ENCODE measurements at places on chromosomes 2 and 18.

DNA sequence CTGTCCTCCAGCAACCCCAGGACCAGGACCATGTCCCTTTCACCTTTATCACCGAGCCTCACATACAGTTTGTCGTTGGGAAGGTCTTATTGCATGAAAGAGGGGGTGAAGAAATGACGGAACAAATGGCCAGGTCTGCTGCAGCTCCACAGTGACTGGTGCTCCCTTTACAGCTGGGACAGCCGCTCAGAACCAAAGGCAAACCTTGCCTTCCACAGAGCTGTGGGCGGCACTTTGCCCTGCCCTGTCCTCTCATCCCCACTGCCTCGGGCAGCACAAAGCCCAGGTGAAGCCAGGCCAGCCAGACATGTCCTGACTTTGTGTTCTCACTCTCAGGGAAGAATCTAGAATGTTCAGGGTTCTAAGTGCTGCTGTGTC lies 961 bp downstream of the GPR55 start:
- no peak for DNase-seq

DNA sequence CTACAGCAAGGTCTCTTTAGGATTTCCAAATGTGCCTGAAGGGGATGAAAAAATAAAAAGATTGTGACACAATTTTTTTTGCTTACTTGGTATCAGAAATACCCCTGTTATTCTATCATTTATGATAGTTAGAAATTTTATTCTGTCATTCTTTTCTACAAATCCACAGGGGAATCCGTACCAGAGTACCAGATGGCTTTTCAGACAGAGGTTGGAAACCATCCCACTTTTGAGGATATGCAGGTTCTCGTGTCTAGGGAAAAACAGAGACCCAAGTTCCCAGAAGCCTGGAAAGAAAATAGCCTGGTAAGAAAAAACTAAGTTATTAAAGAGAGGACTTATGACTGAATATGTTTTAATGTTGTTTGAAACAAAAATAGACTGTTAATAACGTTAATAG lies 92.6 kb upstream of the FAM117B start:
- no peak for DNase-seq

GRCh38 chr2:107064750-107065149 lies 178.8 kb upstream of the ST6GAL2 start:
- no peak for DNase-seq

DNA sequence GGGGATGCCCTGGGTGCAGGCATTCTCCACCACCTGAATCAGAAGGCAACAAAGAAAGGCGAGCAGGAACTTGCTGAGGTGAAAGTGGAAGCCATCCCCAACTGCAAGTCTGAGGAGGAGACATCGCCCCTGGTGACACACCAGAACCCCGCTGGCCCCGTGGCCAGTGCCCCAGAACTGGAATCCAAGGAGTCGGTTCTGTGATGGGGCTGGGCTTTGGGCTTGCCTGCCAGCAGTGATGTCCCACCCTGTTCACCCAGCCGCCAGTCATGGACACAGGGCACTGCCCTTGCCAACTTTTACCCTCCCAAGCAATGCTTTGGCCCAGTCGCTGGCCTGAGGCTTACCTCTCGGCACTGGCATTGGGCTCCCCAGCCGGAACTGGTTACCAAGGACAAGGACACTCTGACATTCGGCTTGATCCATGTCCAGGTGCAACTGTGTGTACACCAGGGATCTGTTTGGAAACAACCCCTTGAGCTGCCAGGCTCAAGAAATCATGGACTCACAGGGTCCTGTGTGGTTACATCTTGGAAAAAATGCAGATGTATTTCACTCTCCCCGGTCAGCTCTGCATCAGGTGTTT lies 31.8 kb downstream of the SLC1A4 start:
- no peak for DNase-seq

GRCh38 chr2:29618024-29618423 lies 303.4 kb downstream of the ALK start:
- DNase-seq: no peak

- DNase-seq: peak; percentile 22
Observed at GRCh38 chr2:76870011-76870410, 652.2 kb downstream of the LRRTM4 start.

GRCh38 chr2:238895361-238895882 lies 47.5 kb downstream of the TWIST2 start:
- DNase-seq: peak; percentile 70

GRCh38 chr2:127386764-127387654 lies 766 bp downstream of the MAP3K2 start:
- DNase-seq: peak; percentile 82

GRCh38 chr2:160721089-160722040 lies 227.8 kb upstream of the RBMS1 start:
- DNase-seq: peak; percentile 20

- peak; percentile 1 for DNase-seq
Observed at GRCh38 chr2:63124218-63124617, 73.6 kb downstream of the OTX1 start.

- no peak for DNase-seq
Observed at GRCh38 chr2:239762106-239762505, 263.0 kb downstream of the NDUFA10 start.

DNA sequence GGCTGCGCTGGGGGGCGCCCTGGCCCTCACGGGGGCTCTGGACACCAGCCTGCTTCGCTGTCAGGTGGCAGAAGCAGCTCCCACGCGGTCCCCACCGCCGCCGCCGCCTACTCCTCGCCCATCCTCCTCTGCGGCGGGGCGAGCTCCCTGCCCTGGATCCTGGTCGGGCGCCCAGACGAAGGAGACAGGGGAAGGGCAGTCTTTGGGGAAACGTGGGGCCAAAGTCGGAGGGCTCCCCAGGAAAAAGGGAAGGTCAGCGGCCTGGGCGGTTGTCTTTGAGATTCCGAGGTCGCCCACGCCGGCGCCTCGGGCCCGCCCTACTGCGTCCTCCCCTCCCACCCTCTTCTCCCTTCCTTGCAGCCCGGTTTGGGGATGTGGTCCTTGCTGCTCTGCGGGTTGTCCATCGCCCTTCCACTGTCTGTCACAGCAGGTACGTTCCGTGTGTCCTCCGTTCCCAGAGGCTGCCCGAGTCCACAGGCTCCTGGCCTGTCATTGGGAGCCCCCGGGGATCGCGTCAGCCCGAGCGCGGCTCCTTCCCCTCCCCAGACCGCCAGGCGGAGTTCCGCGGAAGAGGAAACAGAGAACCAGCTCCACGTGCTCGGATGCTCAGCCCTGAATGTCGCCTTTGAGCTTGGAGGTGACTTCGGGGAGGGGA lies 800 bp downstream of the IL1RL2 start:
- peak; percentile 65 for DNase-seq

DNA sequence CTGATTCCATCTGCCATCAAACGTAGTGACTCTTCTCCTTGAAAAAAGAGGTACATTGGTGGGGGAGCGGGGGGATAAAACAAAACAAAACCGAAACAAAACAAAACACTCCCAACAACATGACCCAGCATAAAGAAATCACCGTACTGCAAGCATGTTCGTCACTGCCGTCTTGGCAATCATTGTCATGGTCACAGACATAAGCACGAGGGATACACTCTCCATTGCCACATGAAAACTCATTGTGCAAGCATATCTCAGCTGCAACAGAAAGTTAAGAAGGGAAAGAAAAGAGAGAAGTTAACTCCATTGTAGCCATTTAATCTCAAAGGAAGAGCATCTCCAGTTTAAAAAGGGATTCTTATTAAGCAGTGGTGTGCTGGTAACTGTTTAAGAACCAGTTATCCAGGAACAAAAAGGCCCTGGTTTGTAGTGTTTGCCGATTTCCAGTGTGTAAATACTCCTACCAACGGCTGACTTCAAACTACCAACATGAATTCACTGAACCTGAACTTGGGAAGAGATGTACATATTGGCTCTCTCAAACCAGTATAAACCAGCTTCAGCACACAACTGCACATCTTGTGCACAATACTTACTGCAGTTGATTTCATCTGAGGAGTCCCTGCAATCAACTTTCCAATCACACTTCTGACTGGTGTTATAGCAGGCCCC lies 68.2 kb downstream of the LRP2 start:
- DNase-seq: no peak

DNA sequence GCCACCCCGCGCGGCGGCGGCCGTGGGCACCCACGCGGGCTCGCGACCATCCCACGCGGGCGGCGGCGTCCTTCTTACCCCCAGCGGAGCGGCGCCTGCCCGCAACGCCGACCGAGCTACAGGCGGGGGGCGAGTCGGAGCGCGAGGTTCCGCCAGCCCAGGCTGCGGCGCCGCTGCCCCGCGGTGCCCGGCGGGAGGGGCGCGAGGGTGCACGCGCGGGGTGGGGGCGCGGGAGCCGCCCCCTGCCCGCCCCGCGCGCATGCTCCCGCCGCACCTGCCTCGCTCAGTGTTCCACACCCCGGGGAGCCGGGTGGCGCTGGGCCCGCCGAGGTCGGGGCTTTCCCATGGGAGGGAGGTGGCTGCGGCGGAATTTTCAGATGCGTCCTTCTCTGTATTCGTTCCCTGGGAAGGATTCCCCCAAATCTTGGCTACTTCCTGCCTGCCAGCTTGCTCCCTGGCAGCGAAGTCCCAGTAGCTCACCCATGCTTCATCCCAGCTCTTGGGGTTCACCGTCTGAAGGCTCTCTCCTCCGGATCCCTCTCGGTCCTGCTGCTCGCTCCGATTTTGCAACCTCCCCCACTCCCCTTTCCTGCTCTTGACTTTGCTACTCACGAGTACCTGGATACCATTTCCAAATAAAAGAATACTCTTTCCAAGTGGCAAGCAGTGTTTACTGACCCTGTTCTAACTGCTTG lies at the start of gene L3MBTL4:
L3MBTL4 (minus strand) TSS at position 189 of the 695 bp plus-strand sequence. CDS start 103,286 bp downstream, outside the sequence.
- DNase-seq: no peak

DNA sequence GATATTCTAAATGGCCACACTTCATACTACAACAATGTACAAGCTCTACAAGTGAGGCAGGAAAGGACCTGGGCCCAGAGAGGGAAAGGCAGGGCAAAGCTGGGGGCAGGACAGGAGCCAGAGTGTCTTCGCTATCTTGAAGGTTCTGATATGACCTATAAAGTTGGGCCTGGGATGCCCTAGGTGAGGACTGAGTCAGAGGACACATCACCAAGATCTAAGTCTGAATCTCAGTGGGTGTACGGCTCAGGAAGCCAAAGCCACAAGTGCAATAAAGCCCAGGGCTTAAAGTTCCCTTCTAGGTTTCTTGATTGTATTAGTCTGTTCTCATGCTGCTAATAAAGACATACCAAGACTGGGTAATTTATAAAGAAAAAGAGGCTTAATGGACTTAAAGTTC lies 219.1 kb downstream of the ALK start:
- no peak for DNase-seq
